ENCODE measurements at places on chromosomes 2 and 18.

GRCh38 chr2:20509301-20509769 is 62.5 kb downstream of the RHOB start:
- DNase-seq: no peak

DNA sequence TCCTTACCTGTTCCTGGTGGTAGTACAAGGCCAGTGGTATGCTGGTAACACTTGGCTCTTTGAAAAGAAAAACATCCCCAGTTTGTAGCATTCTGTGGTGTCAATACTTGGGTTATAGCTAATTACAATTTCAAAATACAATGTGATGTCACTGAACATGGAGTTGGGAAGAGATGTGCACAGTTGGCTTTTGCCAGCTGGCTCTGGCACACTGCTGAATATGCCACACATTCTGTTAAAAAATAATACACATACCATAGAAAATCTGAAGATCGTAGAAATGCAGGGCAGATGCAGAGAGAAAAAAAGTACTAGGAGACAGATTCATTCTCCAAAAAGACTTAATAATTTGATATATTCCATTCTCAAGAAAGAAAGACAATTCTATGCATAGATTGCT is 101.5 kb downstream of the TACR1 start:
- DNase-seq: no peak

DNA sequence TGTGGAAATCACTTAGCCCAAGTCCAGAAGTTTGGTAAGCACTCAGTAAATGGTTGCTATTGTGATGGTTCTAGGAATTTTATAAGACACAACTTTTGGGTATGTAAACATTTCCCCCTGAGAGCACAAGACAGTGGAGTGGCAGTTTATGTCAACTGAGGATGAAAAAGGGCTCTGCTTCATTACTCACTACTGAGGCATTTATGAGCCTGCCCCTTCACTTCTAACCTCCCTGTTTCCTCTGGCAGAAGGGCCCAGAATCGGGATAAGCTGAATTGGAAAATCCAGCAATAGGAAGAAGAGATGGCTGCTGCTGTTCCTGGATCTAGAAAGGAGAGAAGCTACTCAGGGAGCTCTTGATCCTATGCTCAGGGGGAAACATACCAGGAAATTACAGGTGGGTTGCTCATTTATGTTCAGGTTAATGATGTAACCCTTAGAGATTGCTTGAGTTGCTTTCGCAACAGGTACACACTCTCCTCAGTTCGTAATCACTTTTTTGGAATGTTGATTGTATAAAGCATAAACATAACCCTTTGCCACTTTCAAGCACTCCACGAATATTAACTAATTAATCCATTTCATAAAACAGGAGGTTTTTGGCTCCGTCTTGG is 46.3 kb downstream of the ADCYAP1 start:
- no peak for DNase-seq

- no peak for DNase-seq
These were observed 2.2 kb downstream of the PSD4 start for GRCh38 chr2:113175736-113176695.

DNA sequence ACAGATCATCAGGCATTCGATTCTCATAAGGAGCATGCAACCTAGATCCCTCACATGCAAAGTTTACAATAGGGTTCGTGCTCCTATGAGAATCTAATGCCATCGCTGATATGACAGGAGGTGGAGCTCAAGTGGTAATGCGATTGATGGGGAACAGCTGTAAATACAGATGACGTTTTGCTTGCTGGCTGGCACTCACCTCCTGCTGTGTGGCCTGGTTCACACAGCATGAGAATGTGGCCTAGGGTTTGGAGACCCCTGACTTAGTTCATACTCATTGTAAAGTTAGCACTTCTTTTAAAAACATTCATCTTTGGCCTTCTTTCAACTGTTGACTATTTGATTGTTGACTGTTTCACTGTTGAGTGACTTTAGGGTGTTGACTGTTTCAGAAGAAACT is 8.7 kb upstream of the CHMP1B start:
- DNase-seq: no peak
